Natural killer cell (primary cell): ENCODE measurements at places on chromosomes 16 and 17. TPM values are rescaled to one million over a fixed set of nuclear protein-coding genes. Genes with fewer than 3 reads are reported as not detected.
A peak's percentile ranks its signal among the peaks of the same experiment; 100 is the strongest.

The GAA gene
- total RNA-seq = 32.9 TPM

The SMIM36 gene
- not detected for total RNA-seq

The SLC35G3 gene
- not detected for total RNA-seq

The CTRB2 gene
- not detected for total RNA-seq

DNA sequence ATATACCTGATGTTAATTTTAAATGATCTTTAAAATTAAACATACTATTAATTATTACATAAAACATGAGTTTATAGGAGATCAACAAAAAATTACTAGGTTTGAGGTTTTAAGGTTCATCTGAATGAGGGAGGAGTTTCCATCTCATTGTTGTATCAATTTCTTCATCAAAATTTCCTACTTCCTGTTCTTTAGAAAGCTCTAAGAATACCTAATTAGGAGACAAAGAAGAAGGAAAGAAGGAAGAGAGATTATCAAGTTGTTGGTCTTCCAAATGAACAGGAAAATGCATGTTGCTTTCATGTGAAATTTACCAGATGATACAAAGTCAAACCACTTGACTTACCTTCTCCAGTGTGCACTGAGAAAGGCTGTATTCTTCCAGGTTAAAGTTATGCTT, 18.1 kb upstream of the ABCA9 start:
- no peak overlapping the region for H3K27ac ChIP-seq
- H3K36me3 ChIP-seq = no peaks in the 10 kb centered on the region
- no peaks in the 10 kb centered on the region for H3K27me3 ChIP-seq
- no peak overlapping the region for H3K4me3 ChIP-seq
- no peaks in the 10 kb centered on the region for H3K4me1 ChIP-seq

DNA sequence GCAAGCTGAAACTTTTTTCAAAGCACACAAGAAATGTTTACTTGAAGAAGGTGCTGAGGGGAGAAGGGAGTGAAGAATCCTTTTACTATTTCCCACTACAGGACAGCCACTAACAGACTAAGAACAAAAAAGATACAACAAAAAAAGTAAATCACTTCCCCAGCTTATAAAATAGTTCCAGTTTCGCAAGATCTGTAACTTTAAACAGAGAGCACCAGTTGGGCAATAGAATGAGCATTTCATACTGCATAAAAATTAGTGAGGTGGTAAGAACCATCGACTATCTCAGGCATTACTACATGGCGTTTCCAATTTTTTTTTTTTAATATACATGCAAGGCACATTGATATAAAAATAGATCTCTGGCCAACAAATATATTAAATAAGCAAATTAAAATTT, 11.1 kb downstream of the CRYBA1 start:
- no peaks in the 10 kb centered on the region for H3K4me1 ChIP-seq
- no peak overlapping the region for H3K4me3 ChIP-seq
- H3K27me3 ChIP-seq = no peaks in the 10 kb centered on the region
- H3K27ac ChIP-seq = no peak overlapping the region
- DNase-seq = no peak
- peaks cover 58% of the 10 kb centered on the region for H3K36me3 ChIP-seq

DNA sequence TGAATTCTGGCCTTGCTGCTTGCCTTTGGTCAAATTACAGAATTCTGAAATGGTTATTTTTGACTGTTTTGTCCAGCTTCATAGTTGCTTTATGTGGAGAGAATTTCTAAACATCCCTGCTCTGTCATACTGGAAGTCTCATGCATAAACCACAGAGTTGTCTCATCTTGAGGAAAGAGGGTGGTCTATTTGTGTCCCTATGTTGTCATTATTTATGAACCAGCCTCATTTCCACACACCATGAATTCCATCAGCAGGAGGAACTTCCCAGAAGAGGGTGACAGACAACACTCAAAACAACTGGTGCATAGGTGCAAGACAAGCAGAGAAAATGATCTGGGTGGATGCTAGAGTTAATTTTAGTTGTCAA, 525.8 kb upstream of the GOT2 start:
- DNase-seq = no peak
- H3K4me3 ChIP-seq = no peak overlapping the region
- H3K27ac ChIP-seq = no peak overlapping the region

DNA sequence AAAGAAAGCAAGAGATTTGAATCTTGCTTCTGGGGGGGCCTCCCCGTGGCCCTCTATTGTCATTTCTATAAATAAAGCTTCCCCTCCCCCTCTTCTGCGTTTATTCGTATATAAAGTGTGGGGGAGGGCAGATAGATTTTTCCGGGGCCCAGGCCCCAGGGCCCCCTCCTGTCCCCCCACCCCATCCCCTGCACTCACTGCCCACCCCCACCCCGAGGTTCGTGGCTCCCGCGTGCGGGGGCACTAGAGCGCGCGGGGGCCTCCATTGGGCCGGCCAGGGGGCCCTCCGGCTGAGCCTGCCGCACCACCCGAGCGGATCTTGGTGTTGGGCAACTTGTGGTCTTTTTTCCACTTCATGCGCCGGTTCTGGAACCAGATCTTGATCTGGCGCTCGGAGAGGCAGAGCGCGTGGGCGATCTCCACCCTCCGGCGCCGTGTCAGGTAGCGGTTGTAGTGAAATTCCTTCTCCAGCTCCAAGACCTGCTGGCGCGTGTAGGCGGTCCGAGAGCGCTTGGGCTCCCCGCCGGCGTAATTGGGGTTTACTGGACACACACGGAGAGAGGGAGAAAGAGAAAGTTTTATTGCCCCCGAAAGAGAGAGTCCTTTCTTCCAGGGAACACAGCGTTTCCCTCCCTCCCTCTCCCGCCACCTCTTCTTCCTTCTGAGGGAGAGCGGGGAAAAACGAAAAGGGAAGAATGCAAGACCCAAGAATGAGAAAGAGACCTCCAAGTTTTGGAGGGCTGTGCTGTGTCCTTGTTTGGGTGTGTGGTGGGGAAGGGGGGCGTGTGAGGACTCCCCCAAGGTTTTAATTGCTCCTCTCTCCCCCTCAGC, 1.5 kb downstream of the HOXB4 start:
- peaks cover 22% of the 10 kb centered on the region for H3K27me3 ChIP-seq
- H3K4me3 ChIP-seq = peak overlapping the region; percentile 6
- no peak overlapping the region for H3K27ac ChIP-seq

GRCh38 chr17:10875430-10875851, 37.6 kb upstream of the PIRT start:
- H3K36me3 ChIP-seq = no peaks in the 10 kb centered on the region
- H3K4me1 ChIP-seq = no peaks in the 10 kb centered on the region
- H3K27me3 ChIP-seq = peaks cover 3% of the 10 kb centered on the region

GRCh38 chr17:30021708-30022317, 80.4 kb downstream of the EFCAB5 start:
- H3K4me1 ChIP-seq = no peaks in the 10 kb centered on the region
- H3K4me3 ChIP-seq = no peak overlapping the region
- H3K27ac ChIP-seq = no peak overlapping the region
- DNase-seq = no peak
- peaks cover 2% of the 10 kb centered on the region for H3K27me3 ChIP-seq
- no peaks in the 10 kb centered on the region for H3K36me3 ChIP-seq

GRCh38 chr16:4338125-4338582, 13.0 kb downstream of the PAM16 start:
- no peak overlapping the region for H3K27ac ChIP-seq
- H3K36me3 ChIP-seq = peaks cover 24% of the 10 kb centered on the region
- no peaks in the 10 kb centered on the region for H3K4me1 ChIP-seq

- H3K36me3 ChIP-seq = peaks cover 26% of the 10 kb centered on the region
- H3K4me1 ChIP-seq = peaks cover 7% of the 10 kb centered on the region
- no peaks in the 10 kb centered on the region for H3K27me3 ChIP-seq
- peak; percentile 75 for DNase-seq
- no peak overlapping the region for H3K4me3 ChIP-seq
Measured at GRCh38 chr17:39174920-39175694, 9.1 kb upstream of the ARL5C start.

GRCh38 chr17:59439262-59439661, 107.8 kb downstream of the YPEL2 start:
- no peaks in the 10 kb centered on the region for H3K36me3 ChIP-seq
- peak; percentile 9 for DNase-seq
- H3K27ac ChIP-seq = no peak overlapping the region
- no peak overlapping the region for H3K4me3 ChIP-seq
- H3K27me3 ChIP-seq = no peaks in the 10 kb centered on the region

DNA sequence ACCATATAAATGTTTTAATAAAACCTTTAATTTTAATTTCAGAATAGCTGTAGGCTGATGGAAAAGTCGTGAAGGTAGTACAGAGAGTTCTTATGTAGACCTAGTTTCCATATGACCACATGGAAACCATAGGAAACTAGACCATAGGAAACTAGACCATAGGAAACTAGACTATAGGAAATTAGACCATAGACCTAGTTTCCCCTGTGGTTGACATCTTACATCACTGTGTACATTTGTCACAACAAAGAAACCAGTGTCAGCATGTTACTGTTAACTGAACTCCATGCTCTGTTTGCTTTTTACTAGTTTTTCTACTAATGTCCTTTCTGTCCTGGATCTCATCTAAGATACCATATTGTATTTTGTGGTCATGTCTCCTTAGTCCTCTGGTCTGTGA, 14.6 kb downstream of the NUDT7 start:
- no peaks in the 10 kb centered on the region for H3K36me3 ChIP-seq
- H3K27ac ChIP-seq = no peak overlapping the region
- H3K27me3 ChIP-seq = no peaks in the 10 kb centered on the region

DNA sequence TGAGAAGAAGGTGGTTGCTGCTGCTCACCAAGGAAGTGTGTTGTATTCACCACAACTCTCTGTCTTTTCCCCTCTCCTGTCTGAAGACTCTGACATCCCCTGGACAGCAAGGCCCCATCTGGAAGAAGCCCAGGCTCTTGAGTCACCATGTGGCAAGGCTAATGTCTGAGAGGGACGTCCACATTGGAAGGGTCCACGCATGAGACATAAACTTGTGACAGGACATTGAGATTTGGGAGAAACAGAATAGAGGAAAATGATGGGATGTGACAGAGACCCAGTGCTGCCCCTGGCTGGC, 176.5 kb downstream of the IRF8 start:
- no peak overlapping the region for H3K27ac ChIP-seq

DNA sequence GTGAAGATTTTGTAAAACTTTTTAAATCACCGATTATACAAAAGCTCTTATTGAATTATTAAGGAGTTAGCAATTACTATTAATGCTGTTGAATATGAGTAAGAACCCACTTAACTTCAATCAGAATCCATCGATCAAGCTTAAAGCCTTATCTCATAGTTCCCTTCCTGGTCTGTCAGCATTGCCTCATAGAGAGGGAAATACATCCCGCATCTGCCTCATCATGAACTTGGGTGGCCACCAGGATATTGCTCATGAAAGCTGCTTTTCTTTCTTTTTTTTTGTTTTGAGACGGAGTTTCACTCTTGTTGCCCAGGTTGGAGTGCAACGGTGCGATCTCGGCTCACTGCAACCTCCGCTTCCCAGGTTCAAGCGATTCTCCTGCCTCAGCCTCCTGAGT, 66.7 kb downstream of the PIGL start:
- H3K4me3 ChIP-seq = no peak overlapping the region
- H3K4me1 ChIP-seq = peaks cover 39% of the 10 kb centered on the region
- no peaks in the 10 kb centered on the region for H3K27me3 ChIP-seq
- no peaks in the 10 kb centered on the region for H3K36me3 ChIP-seq
- no peak overlapping the region for H3K27ac ChIP-seq

- no peak overlapping the region for H3K27ac ChIP-seq
- DNase-seq = no peak
- H3K27me3 ChIP-seq = no peaks in the 10 kb centered on the region
- no peaks in the 10 kb centered on the region for H3K4me1 ChIP-seq
Measured at GRCh38 chr16:16101585-16101984, 121.7 kb downstream of the ABCC6 start.

DNA sequence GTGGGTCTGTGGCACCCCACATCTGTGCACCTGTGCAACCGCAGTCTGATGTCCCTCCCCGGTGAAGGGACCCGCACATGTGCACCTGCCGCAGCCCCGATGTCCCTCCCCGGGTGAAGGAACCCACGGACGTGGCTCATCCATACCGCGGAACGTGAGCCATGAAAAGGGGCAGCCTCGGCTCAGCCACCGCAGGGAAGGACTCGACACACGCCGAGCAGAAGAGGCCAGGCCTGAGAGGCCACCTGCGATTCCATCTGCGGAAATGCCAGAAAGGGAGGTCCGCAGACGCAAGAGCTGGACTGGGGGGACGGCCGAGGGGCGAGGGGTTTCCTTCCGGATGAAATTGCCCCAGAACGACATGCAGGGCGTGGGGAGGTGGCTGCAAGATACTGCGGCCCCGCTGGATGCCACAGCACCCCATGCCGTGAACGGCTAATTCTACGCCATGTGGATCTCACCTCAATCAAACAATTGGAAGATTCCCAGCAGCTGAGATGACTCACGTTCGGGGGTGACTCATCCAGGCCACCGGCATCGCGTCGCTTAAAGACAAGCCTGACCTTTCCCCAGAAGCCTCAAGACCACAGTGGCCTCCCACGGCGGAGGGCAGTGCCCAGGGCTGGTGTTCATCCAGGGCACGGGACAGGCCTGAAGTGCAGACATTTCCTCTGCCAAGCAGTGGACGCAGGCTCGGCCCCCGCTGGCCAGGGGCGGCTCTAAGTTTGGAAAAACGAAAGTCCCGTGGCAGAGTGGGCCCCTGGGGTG, 21.0 kb downstream of the SOX8 start:
- H3K4me3 ChIP-seq = no peak overlapping the region
- H3K27ac ChIP-seq = no peak overlapping the region
- H3K36me3 ChIP-seq = no peaks in the 10 kb centered on the region
- no peak for DNase-seq
- H3K4me1 ChIP-seq = peaks cover 38% of the 10 kb centered on the region

DNA sequence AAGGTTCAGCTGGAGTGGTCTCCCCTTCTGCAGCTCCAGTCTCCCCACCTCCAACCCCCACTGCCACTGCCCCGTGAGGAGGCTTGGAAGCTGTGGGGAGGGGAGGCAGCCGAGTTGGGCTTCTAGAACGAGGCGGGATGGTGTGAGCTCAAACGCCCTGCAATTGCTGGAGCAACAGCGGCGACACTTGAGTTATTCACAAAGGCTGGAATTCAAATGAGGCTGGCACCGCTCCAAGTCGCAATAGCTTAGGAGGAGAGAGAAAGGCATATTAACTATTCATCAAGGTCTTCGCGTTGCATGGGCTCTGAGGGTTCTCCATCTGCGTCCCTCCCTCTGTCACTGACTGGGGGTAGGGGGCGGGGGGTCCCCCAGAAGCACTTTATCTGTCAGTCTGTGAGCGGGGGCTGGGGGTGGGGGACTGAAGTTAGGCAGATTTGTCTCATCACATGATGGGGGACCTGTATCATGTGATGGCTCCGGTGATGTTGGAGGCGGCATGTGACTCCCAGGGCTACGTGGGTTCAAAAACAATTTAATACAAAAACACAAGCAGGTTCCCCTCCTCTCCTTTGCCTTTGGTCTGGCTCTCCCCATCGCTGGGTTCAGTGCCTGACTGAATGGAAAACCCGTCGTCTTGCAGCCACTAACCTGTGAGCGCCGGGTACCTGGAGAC, 70.5 kb downstream of the RBBP6 start:
- H3K4me1 ChIP-seq = no peaks in the 10 kb centered on the region
- H3K36me3 ChIP-seq = no peaks in the 10 kb centered on the region
- H3K27me3 ChIP-seq = peaks cover 9% of the 10 kb centered on the region
- no peak for DNase-seq
